ENCODE measurements at places on chromosomes 12 and 14.

- no peak for DNase-seq
These were observed 406.3 kb upstream of the MGAT4C start for GRCh38 chr12:86662464-86662863.

GRCh38 chr12:47935184-47935583, 28.2 kb upstream of the TMEM106C start:
- DNase-seq = no peak

DNA sequence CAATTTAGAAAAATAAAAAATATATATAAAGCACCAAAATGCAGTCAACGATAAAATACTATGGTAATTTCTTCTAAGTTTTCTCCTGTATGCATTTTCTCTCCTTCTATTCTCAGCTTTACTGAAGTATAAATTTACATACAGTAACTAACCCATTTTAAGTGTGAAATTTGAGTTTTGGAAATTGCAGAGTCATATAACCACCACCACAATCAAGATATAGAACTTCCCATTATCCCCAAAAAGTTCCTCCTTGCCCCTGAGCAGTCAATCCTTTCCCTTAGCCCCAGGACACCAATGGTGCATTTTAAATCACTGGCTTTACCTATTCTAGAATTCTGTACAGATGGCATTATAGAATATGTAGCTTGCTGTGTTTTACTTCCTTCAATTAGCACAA, 31.0 kb upstream of the BBS10 start:
- no peak for DNase-seq

GRCh38 chr12:31620311-31620710, 29.4 kb upstream of the DENND5B start:
- no peak for DNase-seq

DNA sequence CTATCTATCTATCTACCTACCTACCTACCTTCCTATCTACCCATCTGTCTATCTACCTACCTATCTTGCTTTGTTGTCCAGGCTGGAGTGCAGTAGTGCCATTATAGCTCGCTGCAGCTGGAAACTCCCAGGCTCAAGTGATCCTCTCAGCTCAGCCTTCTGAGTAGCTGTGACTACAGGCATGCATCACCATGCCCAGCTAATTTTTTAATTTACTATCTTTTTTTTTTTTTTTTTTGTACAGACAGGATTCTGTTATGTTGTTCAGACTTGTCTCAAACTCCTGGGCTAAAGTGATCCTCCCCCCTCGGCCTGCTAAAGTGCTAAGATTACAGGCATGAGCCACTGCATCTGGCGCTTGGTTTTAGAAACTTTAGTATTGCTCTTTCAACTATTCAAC, 762.4 kb downstream of the SLC6A15 start:
- DNase-seq = no peak

- DNase-seq = no peak
These were observed 478.9 kb upstream of the LMO3 start for GRCh38 chr12:17084831-17085230.

- no peak for DNase-seq
These were observed 363.4 kb downstream of the CACNA1C start for GRCh38 chr12:2416158-2416557.

DNA sequence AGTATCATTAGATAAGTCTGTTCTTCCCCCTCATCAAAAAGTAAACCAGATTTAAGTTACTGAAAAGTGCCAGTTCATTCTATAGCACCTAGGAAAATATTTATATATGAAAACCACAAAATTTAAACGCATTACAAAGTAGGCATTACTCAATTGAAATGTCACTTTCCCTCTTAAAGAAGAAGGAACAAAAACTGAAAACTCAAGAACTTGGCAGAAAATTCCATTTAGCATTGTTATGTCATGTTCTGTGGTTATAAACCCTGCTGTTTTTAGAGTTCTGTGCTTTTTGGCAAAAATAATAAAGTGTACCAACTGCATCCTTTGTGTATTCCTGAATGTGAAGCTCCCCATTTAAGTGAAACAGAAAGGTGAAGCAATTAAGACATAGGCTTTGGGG, 3.6 kb downstream of the FGD4 start:
- DNase-seq = no peak

DNA sequence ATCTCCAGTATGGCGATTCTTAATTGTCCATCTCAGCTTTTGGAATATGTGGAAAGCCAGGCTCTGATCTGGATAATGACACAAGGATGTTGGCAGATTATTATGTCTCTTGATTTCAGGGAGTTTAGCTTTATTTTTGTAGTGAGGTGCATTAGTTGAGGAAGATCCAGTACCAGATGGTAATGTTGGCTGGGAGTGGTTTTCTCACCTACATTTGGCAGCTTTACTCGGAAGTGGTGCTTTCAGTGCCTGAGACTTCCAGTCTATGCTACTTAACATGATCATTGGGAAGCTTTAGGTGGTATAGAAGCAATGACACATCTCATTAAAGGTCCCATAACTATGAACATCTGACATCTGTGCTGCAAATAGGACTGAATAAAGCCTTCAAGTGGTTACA, 7.5 kb downstream of the SLC15A5 start:
- DNase-seq = no peak

DNA sequence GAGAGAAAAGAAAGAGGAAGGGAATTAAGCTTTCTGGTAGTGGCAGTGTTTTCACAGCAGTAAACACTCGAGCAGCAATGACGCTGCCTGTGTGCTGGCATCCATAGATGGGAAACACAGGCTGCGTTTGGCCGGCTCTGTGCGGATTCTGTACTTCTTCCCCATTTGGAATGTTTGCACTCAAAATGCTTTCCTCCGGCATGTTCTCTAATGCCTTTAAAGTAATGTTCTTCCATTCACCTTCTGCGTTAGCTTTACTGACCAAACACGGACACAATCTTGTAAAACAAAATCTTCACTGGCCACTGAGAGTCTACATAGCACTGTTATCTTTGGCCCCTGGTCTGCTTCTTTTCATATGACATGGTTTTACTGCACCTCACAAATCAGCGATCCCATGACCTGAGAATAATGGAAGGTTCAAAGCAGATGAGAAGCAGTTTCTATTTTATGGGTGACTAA, 31.4 kb downstream of the DCP1B start:
- DNase-seq = no peak

DNA sequence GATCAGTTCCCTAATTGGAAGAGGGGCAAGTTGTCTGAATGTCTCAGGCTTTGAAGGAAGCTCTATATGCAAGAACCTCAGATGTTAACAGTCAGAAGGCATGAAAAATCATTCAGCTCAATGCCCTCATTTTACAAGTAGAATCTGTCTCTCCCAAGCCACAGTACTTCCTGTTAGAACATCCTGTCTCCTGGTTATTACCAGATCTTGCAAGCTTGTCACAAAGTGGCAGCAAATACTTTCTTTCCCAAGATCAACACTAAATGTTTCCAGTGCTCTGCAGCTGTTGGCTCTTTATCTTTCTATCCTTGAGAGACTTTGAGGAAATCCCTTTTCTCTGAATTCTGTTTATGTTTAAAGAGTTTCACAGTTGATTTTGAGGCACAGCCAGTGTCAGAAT, 235.5 kb downstream of the AKAP6 start:
- no peak for DNase-seq

GRCh38 chr12:104864668-104865067, 93.4 kb downstream of the SLC41A2 start:
- no peak for DNase-seq

GRCh38 chr12:69433653-69434052, 36.5 kb upstream of the FRS2 start:
- no peak for DNase-seq

- DNase-seq = no peak
These were observed 36.7 kb upstream of the ATP2A2 start for GRCh38 chr12:110244372-110244771.

DNA sequence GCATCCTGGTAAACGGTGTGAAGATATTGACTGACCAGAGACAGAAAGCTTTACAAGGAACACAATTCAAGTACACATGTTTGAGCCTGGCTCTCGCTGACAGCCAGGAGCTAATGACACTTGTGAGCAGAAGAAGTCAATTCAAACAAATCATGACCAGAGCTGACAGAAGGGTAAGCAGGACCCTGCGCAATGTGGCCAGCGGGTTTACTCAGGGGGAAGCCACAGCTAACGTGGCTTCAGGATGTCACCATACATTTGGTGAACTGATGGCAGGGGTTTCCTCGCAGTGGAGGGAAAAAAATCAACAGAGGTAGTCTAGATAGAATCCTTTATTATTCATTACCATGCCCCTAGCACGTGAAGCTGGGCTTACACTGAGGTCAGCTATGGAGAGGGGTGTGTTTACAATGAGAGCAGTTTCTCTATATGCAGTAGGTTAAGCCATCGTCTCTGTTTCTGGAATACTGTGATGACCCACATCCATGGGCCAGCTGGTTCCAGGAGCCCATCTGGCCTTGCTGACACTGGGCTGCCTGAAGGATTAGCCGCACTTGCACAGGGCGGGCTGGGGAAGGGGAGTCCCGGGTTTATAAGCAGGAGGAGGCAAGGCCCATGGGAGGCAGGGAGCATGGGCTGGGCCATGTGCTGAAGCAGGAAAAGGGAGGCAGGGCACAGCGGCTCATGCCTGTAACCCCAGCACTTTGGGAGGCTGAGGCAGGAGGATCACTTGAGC, 198.2 kb upstream of the PRMT8 start:
- no peak for DNase-seq

DNA sequence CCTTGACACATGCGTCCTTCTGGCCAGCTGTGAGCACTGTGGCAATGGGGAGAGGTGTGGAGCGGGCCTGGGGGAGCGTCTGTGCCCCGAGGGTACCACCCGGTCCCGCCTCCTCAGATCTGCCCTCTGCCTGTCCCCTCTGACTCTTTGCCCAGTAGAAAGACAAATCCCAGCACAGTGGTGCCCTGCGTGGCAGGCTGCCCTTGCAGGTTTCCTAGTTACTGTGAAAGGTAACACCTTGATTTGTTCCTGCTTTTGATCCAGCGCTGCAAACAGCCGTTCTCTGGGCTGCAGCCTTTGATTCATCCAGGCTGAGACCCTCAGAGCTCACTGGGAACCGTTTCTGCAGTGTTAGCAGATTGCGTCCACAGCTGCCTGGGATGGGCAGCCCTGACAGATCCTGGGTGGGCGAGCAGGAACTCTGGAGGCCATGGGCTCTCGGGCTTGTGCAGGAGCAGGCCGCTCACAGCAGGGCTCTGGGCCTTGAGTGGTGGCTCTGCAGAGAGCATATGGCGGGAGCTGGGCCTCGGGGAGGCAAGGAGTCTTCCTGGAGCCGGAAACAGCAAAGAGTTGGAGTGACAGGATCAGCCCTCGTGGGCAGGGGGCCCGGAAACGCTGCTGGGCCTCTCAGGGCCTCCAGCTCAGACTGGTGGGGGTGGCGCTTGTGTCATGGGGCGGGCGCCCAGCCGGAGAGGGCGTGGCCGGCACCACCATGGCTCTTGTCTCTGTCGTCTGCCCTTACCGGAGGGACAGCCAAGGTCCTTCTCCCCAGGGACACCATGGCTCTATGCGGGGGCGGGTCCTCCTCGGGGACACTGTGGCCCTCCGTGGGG, 16.6 kb downstream of the FBRSL1 start:
- peak; percentile 65 for DNase-seq

DNA sequence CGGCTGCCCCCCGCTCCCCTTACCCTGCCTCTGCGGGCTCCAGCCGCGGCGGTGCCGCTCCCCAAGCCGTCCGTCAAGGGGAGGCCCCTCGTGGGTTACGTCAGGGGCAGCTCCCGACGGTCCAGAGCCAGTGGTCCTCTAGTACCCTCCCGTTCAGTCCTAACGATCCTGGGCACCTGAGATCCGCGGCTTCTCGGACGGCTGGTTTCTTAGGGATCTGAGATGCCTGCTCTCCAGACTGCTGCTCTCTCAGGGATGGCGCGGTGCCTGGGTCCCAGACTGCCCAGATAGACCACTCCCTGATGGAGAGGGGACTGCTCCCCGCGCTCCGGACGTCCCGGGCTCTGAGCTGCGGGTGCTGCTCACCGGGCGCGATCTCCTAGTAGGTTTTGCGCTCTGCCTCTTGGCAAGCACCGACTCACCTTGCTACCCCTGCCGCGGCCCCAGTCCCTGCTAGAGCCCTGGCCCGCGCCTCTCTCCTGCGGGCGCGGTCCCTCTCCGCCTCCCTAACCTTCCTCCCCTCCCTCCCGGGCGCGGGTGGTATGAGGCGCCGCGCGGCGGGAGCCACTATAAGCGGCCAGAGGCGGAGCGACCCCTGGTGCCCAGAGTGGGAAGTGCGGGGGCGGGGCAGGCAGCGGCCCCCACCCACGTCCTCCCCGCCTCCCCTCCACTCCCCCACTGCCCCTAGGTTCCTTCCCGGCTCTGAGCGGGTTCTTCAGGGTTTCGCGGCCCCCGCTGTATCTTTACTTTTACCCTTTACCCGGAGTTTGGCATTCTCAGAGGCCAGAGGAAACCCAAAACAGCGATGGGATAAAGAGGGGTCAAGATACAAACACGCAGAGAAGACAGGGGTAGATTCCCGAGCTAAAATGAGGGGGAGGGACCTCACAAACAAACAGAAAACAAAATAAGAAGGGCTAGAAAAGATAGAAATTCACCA, at the start of gene C1QL4:
TSS of gene C1QL4 (minus strand) at position 544 of the 940 bp plus-strand sequence. CDS start 711 bp downstream, outside the sequence.
- DNase-seq = peak; percentile 85

- DNase-seq = no peak
These were observed 183.9 kb downstream of the ALG10 start for GRCh38 chr12:34206061-34206785.

DNA sequence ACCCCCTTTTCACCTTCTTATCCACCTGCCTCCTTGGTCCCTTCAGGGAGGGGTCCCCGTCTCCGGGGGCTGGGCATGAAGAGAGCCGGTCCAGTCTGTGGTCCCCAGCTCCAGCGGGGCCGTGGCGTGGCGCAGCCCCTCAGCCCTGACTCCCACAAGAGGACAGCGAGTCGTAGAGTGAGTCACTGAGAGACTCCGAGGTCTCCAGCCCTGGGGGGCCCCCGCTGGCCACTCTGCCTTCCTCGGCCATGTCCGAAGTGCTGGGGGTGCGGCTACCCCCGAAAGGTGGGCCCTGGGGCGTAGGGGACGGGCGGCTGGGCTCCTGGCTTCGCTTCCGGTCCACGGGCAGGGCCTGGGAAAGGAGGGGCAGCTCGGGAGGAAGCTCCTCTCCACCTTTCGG, 36.5 kb downstream of the NCKAP5L start:
- DNase-seq = no peak

DNA sequence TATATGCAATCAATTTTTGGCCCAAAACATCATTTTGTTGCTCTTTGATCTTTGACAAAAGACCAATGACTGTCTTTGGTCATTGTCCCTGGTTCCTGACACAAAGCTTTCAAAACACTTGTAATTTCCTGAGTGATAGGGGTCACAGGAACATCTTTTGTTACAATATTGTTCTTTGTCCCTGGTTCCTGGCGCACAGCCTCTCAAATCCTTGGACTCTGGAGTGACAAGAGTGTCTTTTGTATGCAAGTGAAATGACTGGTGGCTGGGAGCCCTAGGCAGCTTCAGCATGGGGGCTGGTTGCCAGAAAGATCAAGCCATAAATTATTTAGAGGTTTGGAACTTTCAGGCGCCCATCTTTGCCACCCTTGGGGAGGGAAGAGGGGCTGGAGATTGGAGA, 53.9 kb downstream of the DNAH10 start:
- DNase-seq = no peak
